ENCODE measurements at places on chromosomes 7 and 10.

DNA sequence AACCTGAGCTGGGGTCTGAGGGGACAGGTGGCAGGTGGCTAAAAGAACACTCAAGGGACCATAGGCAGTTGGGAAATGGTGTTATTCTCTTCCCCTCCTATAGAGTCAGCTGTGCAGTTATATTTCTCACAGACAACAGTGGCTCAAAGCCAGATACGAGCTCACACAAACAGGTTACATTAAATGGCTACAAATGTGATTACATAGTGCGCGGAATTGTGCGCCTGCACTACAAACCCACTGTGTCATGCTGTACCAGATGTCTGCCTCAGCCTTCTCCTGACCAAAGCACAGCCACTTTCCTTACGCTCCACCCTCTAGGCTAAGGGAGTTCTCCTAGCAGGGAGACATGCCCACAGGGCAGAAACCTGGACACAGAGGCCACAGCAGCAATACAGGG lies 387.2 kb downstream of the CNTNAP2 start:
- DNase-seq, result no peak

- no peak for DNase-seq
These were observed 5.5 kb upstream of the MDFIC start for GRCh38 chr7:114916261-114916892.

DNA sequence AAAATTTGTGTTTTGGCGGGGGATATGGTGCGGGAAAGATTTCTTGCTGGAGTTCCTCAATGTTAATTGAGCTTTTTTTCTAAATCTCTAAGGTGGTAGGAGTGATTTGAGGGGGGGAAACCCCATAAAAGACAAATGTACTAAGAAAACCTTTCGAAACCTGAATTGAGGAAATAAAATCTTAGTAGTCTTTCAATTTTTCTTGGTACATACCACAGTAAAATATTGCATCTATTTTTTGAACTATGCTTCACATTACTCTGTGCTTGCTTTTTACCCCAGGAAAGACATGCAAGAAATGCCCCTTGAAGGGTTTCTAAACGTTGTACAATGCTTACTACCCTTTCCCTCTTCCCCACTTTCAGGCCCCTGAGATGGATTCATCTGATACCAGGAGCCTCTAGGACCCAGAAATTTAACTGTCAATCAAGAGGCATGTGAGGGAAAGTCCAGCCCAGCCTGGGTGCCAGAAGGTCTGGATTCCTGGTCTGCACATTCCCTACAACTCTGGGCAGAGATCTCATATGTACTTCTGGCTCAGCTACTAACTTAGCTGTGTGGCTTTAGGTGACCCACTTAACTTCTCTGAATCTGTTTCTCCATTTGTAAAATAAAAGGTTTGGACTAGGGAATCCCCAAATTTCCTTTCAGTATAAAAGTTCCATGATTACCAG lies 5.8 kb upstream of the PDCD4 start:
- DNase-seq, result no peak

- DNase-seq, result no peak
These were observed 54.5 kb downstream of the COL1A2 start for GRCh38 chr7:94449151-94449725.

Data from fibroblast of skin of left quadriceps (primary cell).